ENCODE measurements at places on chromosomes 1 and 21.
A peak's percentile ranks its signal among the peaks of the same experiment; 100 is the strongest.

DNA sequence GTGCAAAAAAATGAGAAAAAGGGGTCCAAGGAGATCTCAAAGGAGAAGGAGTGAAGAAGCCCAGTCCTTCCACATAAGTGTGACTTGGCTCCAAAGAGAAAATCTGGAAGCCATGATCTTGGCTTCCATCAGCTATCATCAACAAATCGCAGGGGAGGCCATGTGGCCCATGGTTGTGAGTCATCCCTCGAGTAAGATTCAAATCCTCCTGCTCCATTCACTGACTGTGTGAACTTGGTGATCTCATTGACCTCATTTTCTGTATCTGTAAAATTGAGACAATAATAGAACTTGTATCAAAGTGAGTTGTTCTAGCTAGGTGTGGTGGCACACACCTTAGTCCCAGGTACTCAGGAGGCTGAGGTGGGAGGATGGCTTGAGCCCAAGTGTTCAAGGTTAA lies 79.1 kb upstream of the OLIG2 start:
- DNase-seq: no peak
- H3K27ac ChIP-seq: no peak overlapping the region
- peaks cover 44% of the 10 kb centered on the region for H3K27me3 ChIP-seq
- H3K36me3 ChIP-seq: no peaks in the 10 kb centered on the region
- no peak overlapping the region for H3K4me3 ChIP-seq

DNA sequence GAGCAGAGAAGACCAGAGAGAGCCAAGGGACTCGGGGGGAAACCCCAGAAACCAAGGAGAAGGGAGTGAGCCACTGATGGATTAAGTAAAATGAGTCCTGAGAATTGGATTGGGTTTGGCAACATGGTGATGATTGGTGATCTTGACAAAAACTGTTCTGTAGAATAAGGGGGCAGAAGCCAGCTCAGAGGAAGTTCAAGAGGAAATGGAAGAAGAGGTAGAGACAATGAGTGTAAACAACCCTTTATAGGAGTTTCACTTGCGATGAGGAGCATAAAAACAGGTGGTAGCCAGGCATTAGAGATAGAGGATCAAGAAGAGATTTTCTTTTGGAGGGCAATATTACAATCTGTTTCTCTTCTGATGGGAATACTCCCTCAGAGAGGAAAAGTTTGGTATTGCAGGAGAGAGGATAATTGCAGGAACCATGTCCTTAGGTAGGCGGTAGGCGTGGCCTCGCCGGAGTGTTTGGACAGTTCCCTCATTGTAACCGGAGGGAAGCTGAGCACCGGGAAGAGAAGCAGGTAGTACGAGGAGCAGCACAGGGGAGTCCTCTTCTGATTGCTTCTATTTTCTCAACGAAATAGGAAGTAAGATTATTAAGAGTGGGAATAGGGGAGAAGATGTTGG lies 68.4 kb upstream of the TENT5C start:
- no peaks in the 10 kb centered on the region for H3K4me1 ChIP-seq
- H3K27ac ChIP-seq: no peak overlapping the region
- no peak overlapping the region for H3K4me3 ChIP-seq
- H3K27me3 ChIP-seq: peaks cover 2% of the 10 kb centered on the region
- no peak for DNase-seq
- H3K36me3 ChIP-seq: no peaks in the 10 kb centered on the region

DNA sequence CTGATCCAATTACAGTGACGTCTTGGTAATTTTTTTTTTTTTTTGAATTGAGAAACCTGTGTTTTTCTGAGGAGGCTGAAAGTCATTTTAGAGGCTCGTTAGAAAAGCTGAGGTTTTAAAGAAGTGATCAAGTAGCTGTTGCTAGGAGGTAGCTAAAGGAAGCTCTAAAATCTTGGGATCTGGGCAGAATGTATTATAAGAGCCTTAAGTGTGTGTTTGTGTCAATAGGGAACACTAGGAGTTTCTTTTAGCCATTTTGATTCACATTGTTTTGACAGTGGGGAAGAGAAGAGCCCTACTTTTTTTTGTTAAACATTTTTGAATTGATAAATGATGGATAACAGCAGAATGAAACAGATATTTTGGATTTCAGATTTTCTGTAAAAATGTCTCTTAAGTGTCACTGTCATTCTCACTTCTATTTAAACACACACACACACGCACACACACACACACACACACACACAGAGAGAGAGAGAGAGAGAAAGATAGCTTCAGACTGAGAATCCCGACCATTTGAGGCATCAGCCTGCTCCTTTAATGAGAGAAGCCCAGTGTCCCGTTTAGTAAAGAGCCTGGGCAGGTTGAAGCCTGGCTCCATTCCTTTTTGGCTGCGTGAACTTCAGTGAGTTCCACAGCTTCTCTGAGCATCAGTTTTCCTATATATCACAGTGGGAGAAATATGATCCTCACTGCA lies 79.1 kb upstream of the GPR88 start:
- H3K27me3 ChIP-seq: no peaks in the 10 kb centered on the region
- DNase-seq: no peak
- H3K27ac ChIP-seq: peak overlapping the region; percentile 74
- peaks cover 13% of the 10 kb centered on the region for H3K4me1 ChIP-seq

DNA sequence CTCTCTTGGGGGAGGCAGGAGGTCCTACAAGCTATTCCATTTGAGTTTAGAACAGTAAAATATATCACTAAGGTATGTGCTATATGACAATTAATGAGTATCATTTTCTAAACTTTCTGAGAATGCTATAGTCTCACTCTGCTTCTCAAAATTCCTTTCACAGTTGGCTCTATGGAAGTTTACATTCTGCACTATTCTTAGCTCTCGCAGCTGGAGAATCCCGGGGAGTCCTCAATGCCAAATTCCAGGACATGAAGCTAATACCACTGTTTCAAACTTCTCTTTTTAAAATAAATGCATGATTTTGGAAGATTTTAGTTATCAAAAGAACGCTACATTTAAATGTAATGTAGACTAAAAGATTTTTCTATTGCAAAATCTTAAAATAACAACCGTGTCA lies 22.4 kb upstream of the PALMD start:
- no peak overlapping the region for H3K27ac ChIP-seq
- H3K27me3 ChIP-seq: no peaks in the 10 kb centered on the region
- H3K4me1 ChIP-seq: no peaks in the 10 kb centered on the region
- no peak for DNase-seq

DNA sequence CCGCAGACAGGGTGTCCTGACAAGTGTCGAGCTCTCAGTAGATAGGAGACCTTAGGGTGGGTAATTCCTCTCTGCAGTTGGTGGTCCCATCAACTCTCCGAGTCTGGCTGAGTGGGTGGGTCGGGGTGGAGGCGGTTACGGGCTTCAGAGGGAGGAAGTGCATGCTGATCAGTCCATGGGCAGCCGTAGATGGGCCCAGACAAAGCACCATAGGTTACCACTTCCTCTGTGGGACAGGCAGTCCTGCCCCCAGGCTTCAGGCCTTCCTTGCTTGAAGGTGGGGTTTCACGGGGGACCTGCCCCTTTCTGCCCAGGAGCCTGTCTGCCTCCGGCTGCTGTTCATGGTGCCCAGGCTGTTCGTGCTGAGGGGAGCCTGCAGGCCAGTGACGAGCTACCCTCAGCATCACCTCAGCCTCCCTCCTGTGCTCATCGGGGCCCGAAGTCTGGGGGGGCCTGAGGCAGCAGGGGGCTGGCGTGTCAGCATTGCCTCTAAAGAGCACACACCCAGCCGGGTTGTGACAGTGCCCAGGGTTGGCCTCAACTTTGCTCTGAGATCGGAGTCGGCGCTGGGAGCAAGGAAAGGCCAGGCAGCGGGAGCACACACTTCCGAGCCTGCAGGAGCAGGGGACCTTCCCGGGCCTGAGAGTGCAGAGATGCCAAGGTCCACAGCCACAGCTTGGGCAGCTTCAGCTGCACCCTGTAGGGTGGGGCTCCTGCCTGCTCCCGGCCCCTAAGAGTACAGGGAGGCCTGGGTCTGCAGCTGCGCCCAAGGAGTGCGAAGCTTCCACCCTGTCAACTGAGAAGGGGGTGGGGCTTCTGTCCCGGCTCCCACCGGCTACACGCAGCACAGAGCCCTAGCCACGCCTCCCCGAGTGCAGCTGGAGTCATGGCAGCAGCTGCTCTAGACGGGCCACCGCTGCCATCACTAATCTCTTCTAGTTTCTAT lies 225.4 kb upstream of the NRIP1 start:
- no peak for DNase-seq
- no peaks in the 10 kb centered on the region for H3K36me3 ChIP-seq
- H3K4me3 ChIP-seq: no peak overlapping the region
- H3K4me1 ChIP-seq: peaks cover 30% of the 10 kb centered on the region
- no peaks in the 10 kb centered on the region for H3K27me3 ChIP-seq

GRCh38 chr1:228034954-228035837 lies 28.4 kb downstream of the WNT3A start:
- DNase-seq: no peak
- H3K27ac ChIP-seq: no peak overlapping the region
- H3K36me3 ChIP-seq: no peaks in the 10 kb centered on the region
- peaks cover 2% of the 10 kb centered on the region for H3K4me1 ChIP-seq

DNA sequence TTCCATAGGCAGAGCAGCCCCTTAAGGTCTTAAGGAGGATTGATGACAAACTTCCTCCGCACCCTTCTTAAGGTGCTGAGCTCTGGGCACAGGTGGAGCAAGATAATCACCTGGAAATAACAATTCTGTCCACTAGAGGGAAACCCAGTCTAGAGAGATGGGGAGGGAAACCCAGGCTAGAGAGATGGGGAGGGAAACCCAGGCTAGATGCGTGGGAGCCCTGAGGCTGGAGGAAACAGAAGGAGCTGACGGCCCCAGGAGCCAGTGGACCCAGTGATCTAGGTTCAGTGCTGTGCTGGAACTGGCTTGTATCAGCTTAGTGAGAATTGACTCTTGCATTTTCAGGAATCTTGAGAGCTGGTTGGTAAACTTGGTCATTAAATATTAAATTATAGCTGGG lies 17.8 kb upstream of the MYCL start:
- DNase-seq: no peak
- peaks cover 38% of the 10 kb centered on the region for H3K27me3 ChIP-seq
- no peak overlapping the region for H3K4me3 ChIP-seq

- DNase-seq: no peak
- H3K27me3 ChIP-seq: no peaks in the 10 kb centered on the region
- no peak overlapping the region for H3K4me3 ChIP-seq
- H3K36me3 ChIP-seq: peaks cover 34% of the 10 kb centered on the region
- H3K27ac ChIP-seq: no peak overlapping the region
- H3K4me1 ChIP-seq: peaks cover 2% of the 10 kb centered on the region
These were observed 58.5 kb downstream of the ATF6 start for GRCh38 chr1:161824618-161825017.

- H3K27me3 ChIP-seq: peaks cover 13% of the 10 kb centered on the region
- no peak overlapping the region for H3K27ac ChIP-seq
- H3K4me3 ChIP-seq: no peak overlapping the region
- DNase-seq: no peak
- no peaks in the 10 kb centered on the region for H3K36me3 ChIP-seq
- peaks cover 33% of the 10 kb centered on the region for H3K4me1 ChIP-seq
These were observed 62.5 kb downstream of the UBIAD1 start for GRCh38 chr1:11335417-11336056.

- no peaks in the 10 kb centered on the region for H3K27me3 ChIP-seq
- H3K36me3 ChIP-seq: no peaks in the 10 kb centered on the region
- peak overlapping the region; percentile 11 for H3K27ac ChIP-seq
These were observed 3.2 kb downstream of the GJC2 start for GRCh38 chr1:228152918-228153258.

GRCh38 chr1:244180256-244180655 lies 129.2 kb downstream of the ZBTB18 start:
- no peak for DNase-seq
- no peak overlapping the region for H3K4me3 ChIP-seq
- no peaks in the 10 kb centered on the region for H3K27me3 ChIP-seq
- H3K36me3 ChIP-seq: no peaks in the 10 kb centered on the region
- H3K4me1 ChIP-seq: peaks cover 14% of the 10 kb centered on the region

DNA sequence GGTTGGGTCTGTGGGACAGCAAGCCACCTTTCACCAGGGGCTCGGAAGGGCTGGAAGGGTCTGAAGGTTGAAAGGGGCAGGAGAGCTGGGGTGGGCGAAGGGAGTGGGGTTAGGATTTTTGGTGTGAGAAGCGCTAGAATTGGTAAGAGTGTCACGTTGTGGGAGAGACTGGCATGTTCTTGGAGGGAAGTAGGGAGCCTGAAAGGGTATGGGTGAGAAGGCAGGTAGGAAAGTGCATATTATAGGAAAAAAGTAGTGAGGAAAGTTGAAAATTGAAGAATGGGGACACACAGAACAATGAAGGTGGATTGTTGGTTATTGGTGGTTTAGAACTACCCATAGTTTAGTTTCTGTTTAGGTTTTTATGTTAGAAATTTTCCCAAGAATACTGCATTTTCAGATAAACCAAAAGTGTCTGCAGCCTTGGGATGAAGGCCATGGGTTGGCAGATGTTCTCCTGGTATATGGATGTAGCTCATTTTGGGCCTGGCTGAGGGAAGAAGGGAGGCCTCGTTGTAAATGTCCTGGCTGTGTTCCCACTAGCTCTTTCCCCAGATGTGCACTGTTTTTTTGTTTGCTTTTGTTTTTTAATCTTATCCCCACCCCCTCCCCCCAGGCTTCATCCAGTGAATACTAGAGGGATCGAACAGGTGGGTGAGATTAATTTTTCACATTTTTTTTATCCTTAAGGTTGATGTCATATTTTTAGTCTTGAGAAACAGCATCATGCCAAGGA lies 1.2 kb downstream of the LRRC42 start:
- H3K27me3 ChIP-seq: no peaks in the 10 kb centered on the region
- peaks cover 56% of the 10 kb centered on the region for H3K4me1 ChIP-seq
- H3K36me3 ChIP-seq: peaks cover 9% of the 10 kb centered on the region
- H3K27ac ChIP-seq: peak overlapping the region; percentile 85
- H3K4me3 ChIP-seq: peak overlapping the region; percentile 85

GRCh38 chr1:203104789-203105390 lies 19.1 kb upstream of the MYOG start:
- no peak for DNase-seq
- H3K27ac ChIP-seq: no peak overlapping the region
- no peaks in the 10 kb centered on the region for H3K4me1 ChIP-seq
- H3K36me3 ChIP-seq: no peaks in the 10 kb centered on the region

DNA sequence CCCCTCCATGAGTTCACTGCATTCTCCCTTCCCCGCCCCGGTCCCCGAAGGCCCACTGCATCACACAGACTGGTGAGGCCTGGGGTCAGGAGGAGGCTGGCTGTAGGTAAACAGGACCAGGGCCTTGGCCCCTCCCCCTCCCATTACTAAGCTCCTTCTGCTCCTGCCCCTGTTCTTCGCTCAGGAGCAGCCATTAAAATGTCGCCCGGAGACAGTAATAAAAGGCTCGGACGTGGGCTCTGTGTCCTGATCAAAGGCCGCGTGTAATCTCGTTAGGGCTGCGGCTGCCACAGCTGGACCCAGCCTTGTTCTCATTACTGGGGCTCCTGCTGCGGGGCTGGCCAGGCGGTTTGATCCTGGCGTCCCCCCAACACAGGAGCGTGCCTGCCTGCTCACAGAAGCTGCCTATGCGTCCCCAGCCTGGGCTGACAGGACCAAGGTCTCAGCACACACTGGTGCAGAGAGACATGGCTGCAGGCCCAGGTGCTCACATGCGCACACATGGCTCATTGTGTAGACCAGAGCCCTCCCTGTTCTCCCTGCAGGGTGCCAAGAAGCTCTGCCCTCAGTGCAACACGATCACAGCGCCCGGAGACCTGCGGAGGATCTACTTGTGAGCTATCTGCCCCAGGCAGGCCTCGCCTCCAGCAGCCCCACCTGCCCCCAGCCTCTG lies 24.0 kb downstream of the TMEM53 start:
- H3K27ac ChIP-seq: no peak overlapping the region
- no peaks in the 10 kb centered on the region for H3K27me3 ChIP-seq
- no peaks in the 10 kb centered on the region for H3K4me1 ChIP-seq
- no peak for DNase-seq
- peaks cover 17% of the 10 kb centered on the region for H3K36me3 ChIP-seq

GRCh38 chr1:22055463-22055862 lies 3.0 kb downstream of the CDC42 start:
- H3K4me3 ChIP-seq: peak overlapping the region; percentile 38
- no peak for DNase-seq
- H3K27ac ChIP-seq: peak overlapping the region; percentile 83
- peaks cover 29% of the 10 kb centered on the region for H3K4me1 ChIP-seq
- peaks cover 2% of the 10 kb centered on the region for H3K36me3 ChIP-seq
